Stimulated activated CD4-positive, alpha-beta T cell treated with anti-CD3 and anti-CD28 coated beads, Interleukin-1b, Interleukin-23, amount 100 ng/mL, for 1 hour (primary cell): ENCODE measurements at places on chromosomes 11 and 22.

GRCh38 chr11:102139081-102139498 is 28.8 kb downstream of the YAP1 start:
- DNase-seq = no peak

- DNase-seq = no peak
Measured at GRCh38 chr11:99554232-99554903, 533.6 kb downstream of the CNTN5 start.

DNA sequence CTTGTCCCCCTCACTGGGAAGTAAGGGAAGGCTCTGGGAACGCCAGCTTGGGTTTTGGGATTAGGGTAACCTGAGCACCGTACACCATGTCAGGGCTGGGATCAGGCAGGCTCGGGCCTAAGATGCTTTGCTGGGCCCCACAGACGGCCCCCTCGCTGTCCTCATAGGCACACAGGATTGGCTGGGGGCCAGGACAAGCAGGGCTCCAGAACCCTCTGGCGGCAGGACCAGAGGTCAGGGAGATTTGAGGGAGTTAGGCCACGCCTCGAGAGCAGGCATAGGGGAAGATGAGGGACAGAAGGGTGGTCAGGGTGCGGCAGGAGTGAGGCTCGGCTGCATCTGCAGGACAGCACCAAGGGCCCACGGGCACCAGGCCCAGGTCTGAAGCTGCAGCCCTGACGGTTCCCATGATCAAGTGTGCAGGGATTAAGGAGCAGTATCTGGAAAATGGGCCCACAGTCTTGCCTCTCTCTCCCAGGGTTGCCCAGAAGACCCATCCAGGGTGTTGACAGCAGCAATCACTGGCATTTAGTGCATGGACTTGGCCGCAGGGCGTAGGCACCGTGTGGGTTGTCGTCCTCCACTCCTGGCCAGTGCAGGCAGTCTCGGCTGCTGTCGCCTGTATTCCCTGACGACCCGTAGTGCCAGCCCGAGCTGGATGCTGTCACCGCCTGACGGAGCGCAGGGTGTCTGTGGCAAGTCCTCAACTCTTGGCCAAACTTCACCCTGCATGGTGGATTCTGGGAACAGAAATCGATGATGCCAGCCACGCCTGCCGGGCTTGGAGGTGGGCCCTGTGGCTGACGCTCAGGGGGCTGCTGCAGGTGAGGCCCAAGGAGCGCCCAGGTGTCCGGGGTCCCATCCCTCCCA is 15.7 kb upstream of the GNB1L start:
- no peak for DNase-seq

- no peak for DNase-seq
Measured at GRCh38 chr11:112174789-112175598, at the start of gene BCO2. BCO2 (plus strand) TSS chr11:112175512; CDS start chr11:112175602, 90 bp downstream.

DNA sequence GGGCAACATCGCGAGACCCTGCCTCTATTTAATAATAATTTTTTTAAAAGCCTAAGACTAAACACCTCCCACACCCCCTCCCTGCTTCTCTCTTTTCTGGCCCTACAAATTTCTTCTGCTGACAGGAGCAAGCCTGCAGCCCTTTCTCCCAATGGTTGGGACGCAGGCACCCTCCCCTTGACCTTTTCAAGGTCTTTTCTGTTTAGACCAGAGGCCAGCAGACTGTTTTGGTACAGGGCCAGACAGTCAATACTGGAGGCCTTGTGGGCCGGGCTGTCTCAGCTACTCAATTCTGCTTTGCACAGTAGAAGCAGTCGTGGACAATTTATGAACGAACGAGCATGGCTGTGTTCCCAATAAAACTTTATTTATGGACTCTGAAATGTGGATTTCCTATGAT is 92.3 kb downstream of the SCN3B start:
- no peak for DNase-seq

DNA sequence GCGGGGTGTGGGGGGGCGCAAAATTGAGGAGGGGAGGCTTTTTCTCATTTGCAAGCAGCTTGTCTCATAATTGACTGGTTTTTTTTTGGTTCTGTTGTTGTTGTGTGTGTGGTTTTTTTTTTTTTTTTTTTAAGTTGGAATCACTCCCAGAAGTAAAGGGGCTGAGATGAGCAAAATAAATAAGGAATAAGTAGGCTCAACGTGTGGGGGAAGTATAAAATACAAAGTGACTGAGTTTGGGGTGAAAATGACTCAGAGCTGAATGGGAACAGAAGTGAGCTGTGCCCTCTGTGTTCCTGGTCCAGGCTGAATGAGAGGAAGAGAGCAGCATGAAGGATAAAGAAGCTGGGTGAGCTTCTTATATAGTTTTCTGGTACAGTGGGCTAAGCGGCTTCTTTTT is 90.0 kb downstream of the GRIK4 start:
- DNase-seq = no peak

GRCh38 chr11:30772908-30773307 is 186.8 kb upstream of the MPPED2 start:
- DNase-seq = no peak

DNA sequence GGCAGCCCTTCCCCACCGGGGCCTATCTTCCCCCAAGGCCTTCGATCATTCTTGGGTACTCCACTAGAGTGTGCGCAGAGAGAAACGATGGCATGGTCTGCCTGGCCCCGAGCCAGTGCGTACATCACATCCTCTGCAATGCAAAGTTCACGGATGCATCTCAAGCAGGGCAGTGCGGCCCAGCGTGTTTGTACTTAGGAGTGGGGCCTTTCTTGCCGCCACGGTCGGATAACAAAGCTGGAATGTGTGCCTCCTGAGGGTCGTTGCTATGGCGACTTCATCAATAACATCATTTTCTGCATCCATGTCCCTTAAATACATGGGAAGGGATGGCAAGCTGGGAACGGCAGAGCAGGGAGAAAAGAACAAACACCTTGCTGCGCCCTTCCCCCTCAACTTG is 73.9 kb downstream of the SCUBE1 start:
- DNase-seq = no peak

GRCh38 chr11:19921976-19922688 is 209.5 kb downstream of the NAV2 start:
- DNase-seq = no peak

GRCh38 chr22:42564699-42565098 is 10.9 kb downstream of the SERHL2 start:
- no peak for DNase-seq

GRCh38 chr11:71484248-71485062 is 31.5 kb downstream of the NADSYN1 start:
- no peak for DNase-seq
